ENCODE measurements at places on chromosomes 12 and 14.

GRCh38 chr12:63298386-63298930 lies 147.5 kb upstream of the AVPR1A start:
- H3K4me1 ChIP-seq = peaks cover 5% of the 10 kb centered on the region
- DNase-seq = no peak
- no peak overlapping the region for H3K27ac ChIP-seq
- H3K4me3 ChIP-seq = no peak overlapping the region
- H3K27me3 ChIP-seq = no peaks in the 10 kb centered on the region

- peak; percentile 55 for DNase-seq
- H3K4me3 ChIP-seq = no peak overlapping the region
- no peak overlapping the region for H3K27ac ChIP-seq
- no peaks in the 10 kb centered on the region for H3K27me3 ChIP-seq
- H3K4me1 ChIP-seq = no peaks in the 10 kb centered on the region
- H3K36me3 ChIP-seq = no peaks in the 10 kb centered on the region
Measured at GRCh38 chr12:111046896-111047295, 126.5 kb upstream of the MYL2 start.

DNA sequence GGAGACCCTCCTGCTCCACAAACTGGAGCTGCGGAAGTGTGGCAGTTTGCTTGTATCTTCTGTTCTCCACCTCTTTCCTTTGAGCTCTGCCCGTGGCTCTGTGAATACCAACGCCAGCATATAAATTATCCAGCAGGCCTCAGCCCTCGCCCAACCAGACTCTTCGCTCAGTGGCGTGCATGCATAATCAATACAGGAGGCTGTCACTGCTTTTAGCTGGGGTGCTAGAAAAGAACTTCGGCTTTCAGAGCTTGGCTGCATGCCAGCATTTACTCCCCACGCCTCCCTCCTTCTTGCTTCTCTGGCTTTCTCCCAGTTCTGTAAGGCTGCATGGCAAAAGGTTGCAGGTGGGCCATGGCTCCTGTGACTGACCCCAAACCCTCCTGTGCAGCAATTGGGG lies 26.9 kb downstream of the NRXN3 start:
- H3K27me3 ChIP-seq = no peaks in the 10 kb centered on the region
- no peak for DNase-seq
- no peak overlapping the region for H3K4me3 ChIP-seq
- no peak overlapping the region for H3K27ac ChIP-seq

DNA sequence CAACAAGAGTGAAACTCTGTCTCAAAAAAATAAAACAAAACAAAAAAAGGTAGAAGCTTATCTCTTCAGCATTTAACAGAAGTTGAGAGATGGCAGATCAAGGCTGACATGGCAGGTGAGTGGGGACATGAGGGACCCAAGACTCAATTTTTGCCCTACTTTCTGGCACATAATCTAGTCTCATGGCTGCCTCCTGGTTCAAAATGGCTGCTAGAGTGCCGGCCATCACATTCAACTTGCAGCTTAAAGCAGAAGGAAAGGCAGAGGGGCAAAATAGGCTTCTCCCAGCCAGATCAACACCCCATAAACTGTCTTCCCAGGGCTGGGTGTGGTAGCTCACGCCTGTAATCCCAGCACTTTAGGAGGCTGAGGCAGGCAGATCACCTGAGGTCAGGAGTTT lies 784.9 kb downstream of the MED13L start:
- H3K27me3 ChIP-seq = no peaks in the 10 kb centered on the region
- no peak for DNase-seq
- H3K36me3 ChIP-seq = no peaks in the 10 kb centered on the region
- H3K27ac ChIP-seq = no peak overlapping the region
- H3K4me1 ChIP-seq = no peaks in the 10 kb centered on the region
- no peak overlapping the region for H3K4me3 ChIP-seq

- peak; percentile 57 for DNase-seq
- no peaks in the 10 kb centered on the region for H3K4me1 ChIP-seq
- H3K4me3 ChIP-seq = peak overlapping the region; percentile 91
- H3K27me3 ChIP-seq = no peaks in the 10 kb centered on the region
Measured at GRCh38 chr12:50505675-50506530, 1.1 kb downstream of the DIP2B start.

DNA sequence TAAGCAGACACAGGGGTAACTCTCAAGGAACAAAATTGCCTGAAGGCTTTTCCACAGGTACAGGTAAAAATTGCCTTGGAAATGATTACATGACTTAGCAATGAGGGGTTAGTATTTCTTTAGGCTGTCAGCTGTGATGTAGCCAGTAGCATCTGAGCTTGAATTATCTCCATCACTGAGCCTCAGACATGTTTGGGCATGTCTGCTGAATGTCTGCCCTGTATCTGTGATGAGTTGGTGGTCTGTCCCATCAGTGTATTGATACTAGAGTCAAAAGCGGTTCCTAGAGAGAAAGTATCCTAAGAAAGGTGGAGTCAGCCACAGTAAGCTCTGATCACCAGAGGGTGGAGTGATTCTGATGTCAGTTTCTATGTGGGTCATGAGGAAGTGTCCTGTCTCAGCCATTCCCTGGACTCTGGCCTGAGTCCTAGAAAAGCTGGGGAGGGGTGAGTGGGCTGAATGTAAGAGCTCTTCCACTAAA lies 16.3 kb downstream of the AKAP6 start:
- H3K4me3 ChIP-seq = no peak overlapping the region
- DNase-seq = peak; percentile 16
- no peaks in the 10 kb centered on the region for H3K27me3 ChIP-seq
- H3K36me3 ChIP-seq = no peaks in the 10 kb centered on the region
- no peak overlapping the region for H3K27ac ChIP-seq

GRCh38 chr14:91980157-91980556 lies 32.7 kb upstream of the FBLN5 start:
- no peak for DNase-seq
- no peak overlapping the region for H3K27ac ChIP-seq
- no peaks in the 10 kb centered on the region for H3K4me1 ChIP-seq
- no peaks in the 10 kb centered on the region for H3K27me3 ChIP-seq
- H3K4me3 ChIP-seq = no peak overlapping the region

DNA sequence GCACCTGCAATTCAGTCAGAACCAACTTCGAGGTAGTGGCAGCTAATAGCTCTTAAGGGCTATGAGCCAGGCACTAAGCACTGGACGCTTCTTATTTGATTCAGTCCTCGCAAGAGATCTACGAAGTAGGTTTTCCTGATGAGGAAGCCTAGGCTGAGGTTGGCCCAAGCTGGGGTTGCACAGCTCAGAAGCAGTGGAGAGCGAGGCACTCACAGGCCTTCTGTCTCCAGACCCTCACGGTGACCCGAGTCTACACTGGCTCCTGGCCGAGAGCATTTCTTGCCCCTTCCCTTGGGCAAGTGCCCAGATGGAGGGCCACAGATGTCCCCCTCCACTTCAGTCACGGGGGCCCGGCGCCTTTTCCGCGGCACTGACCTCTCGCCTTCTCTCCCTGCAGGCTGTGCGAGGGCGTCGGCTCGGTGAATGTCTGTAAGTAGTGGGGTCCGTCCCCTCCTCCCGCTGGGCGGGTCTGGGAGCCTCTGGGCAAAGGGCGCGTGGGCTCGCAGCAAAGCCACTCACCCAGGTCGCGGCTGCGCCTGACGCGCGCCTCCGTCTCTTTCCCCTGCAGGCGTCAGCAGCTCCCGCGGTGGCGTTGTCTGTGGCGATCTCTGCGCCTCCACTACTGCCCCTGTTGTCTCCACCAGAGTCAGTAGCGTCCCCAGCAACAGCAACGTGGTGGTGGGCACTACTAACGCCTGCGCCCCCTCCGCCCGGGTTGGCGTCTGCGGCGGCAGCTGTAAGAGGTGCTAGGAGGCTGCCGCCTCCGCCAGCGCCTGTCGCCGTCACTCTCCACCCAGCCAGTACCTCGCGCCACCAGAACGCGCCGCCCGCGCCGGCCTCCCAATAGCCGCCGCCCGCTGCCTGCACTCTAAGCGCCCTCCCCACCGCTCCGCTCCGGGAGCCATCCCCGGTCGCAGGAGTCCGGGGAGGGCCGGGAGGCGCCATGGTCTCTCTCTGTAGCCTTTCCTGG lies 13.1 kb downstream of the KRT83 start:
- no peak overlapping the region for H3K27ac ChIP-seq
- DNase-seq = peak; percentile 77
- no peaks in the 10 kb centered on the region for H3K36me3 ChIP-seq
- H3K4me3 ChIP-seq = peak overlapping the region; percentile 24
- no peaks in the 10 kb centered on the region for H3K4me1 ChIP-seq
- peaks cover 8% of the 10 kb centered on the region for H3K27me3 ChIP-seq

GRCh38 chr12:51450333-51450732 lies 25.7 kb downstream of the SLC4A8 start:
- H3K4me3 ChIP-seq = no peak overlapping the region
- no peaks in the 10 kb centered on the region for H3K36me3 ChIP-seq
- H3K27ac ChIP-seq = no peak overlapping the region

- no peaks in the 10 kb centered on the region for H3K36me3 ChIP-seq
- no peaks in the 10 kb centered on the region for H3K27me3 ChIP-seq
- no peak overlapping the region for H3K4me3 ChIP-seq
- H3K27ac ChIP-seq = no peak overlapping the region
- no peak for DNase-seq
- no peaks in the 10 kb centered on the region for H3K4me1 ChIP-seq
Measured at GRCh38 chr14:96739200-96739910, 57.8 kb upstream of the VRK1 start.

DNA sequence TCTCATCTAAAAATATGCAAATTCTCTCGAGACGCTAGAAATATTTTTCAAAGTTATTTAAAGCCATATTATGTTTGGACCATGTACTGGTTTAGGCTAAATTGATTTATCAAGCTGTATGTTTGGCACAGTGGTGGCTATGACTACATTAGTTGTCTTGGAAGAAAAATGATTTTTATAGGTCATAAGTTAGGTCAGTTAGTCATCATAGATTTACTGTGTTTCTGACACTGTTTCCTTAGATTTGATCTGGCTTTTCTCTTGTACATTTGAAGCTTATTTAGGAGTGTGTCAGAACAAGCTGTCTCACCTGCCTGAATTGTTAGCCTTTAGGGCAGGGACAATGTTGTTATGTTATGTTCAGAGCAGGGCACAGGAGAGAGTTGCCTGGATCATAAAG lies 161.1 kb upstream of the FBXO33 start:
- H3K27ac ChIP-seq = no peak overlapping the region
- H3K4me1 ChIP-seq = no peaks in the 10 kb centered on the region
- DNase-seq = no peak
- H3K36me3 ChIP-seq = no peaks in the 10 kb centered on the region
- H3K27me3 ChIP-seq = no peaks in the 10 kb centered on the region

- peak overlapping the region; percentile 92 for H3K27ac ChIP-seq
- H3K27me3 ChIP-seq = no peaks in the 10 kb centered on the region
- peak; percentile 43 for DNase-seq
- peak overlapping the region; percentile 69 for H3K4me3 ChIP-seq
Measured at GRCh38 chr12:27779416-27779919, 565 bp upstream of the KLHL42 start.

GRCh38 chr14:57737598-57737997 lies 128.3 kb downstream of the SLC35F4 start:
- no peak for DNase-seq
- H3K4me3 ChIP-seq = no peak overlapping the region
- no peaks in the 10 kb centered on the region for H3K27me3 ChIP-seq
- no peaks in the 10 kb centered on the region for H3K36me3 ChIP-seq
- H3K4me1 ChIP-seq = no peaks in the 10 kb centered on the region
- H3K27ac ChIP-seq = no peak overlapping the region

DNA sequence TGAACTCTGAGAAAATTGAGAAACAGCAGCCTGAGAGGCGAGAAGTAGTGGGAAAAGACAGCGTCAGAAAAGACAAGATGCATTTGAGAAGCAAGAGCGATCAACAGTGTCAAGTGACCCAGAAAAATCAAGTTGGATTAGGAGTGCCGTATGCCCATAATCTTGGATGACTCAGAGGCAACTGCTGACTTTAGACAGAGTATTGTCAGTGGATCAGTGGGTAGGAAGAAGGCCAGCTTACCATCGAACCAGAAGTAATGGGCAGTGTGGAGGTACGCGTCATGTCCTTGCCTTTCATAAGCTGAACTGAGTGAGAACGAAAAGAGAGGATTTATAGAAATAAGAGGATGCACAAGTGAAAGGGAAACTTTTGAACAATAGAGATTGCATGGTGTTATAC lies 151.0 kb upstream of the NAV3 start:
- no peaks in the 10 kb centered on the region for H3K27me3 ChIP-seq
- DNase-seq = no peak
- no peak overlapping the region for H3K4me3 ChIP-seq
- H3K27ac ChIP-seq = no peak overlapping the region

DNA sequence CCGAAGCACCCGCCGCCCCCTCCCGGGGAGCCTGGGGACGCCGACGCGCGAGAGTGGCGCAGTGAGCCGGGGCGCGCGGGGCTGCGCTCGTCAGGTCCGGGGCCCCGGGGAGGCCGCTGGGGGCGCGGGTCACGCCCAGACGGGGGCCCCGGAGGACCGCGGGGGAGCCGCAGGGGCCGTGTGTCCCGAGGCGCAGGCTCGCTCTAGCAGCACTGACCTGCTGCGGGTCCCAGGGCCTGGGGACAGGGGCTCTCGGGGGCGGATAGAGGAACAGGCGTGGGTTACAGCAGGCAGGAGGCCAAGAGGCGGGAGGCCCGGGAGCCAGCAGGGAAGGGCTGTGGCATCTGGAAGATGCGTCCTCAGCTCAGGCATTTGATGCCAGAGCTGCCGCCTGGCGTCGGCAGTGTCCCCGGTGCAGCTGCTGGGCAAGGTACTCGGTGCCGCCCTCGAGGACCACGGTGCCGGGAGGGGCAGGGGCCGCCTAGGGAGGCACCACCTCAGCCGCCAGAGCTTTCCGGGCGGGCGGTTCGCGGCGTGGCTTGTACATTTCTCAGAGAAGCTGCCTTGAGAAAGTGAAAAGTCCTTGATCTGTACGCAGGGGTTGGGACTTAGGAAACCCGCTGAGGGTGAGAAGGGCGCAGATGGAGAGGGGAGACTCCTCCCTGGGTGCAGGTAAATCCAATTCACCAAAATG lies 1.2 kb downstream of the WNT5B start:
- peaks cover 9% of the 10 kb centered on the region for H3K4me1 ChIP-seq
- no peak overlapping the region for H3K4me3 ChIP-seq
- H3K27ac ChIP-seq = no peak overlapping the region
- peak; percentile 70 for DNase-seq
- no peaks in the 10 kb centered on the region for H3K27me3 ChIP-seq
- no peaks in the 10 kb centered on the region for H3K36me3 ChIP-seq

DNA sequence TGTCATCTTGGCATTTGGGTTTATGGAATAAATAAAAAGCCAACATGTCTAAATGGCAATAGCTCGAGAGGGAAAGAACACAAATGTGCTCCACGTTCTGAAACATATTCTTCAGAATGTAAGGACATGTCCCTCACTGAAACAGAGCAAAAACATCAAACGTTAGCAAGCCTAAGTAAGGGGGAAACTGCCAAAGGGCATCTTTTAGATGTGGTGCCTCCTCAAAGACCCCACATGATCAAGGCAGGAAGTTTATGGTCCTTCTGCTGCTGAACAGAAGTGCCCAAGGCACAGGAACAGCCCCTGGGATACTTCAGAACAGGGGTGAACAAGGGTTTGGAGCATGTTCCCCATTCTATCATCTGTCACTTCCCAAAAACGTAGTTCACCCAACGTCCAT lies 227.0 kb downstream of the ANO2 start:
- H3K4me1 ChIP-seq = no peaks in the 10 kb centered on the region
- no peaks in the 10 kb centered on the region for H3K27me3 ChIP-seq
